NCI-H1930 (cell line): ENCODE measurements at places on chromosomes 11 and 22.

DNA sequence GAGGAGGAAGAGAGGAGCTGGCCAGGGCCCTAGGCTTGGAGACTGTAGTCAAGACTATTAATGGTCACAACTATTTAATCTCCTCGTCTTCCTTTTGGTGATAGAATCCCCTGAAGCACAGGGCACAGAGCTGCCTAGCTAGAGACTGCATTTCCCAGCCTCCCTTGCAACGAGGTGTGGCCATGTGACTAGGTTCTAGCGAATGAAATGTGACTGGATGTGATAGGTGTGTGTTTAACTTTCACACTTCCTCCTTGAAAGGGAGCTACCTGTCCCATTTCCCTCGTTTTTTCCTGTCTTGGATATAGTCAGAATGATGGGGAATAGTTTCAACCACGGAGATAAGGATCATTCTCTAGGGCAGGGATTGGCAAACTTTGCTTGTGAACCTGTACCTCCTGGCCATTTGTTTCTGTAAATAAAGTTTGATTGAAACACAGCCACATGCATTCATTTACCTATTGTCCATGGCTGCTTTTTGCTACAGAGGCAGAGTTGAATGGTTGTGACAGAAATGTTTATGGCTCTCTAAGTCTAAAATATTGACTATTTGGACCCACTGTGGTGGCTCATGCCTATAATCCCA is 313.5 kb downstream of the MIAT start:
- no peak for DNase-seq

DNA sequence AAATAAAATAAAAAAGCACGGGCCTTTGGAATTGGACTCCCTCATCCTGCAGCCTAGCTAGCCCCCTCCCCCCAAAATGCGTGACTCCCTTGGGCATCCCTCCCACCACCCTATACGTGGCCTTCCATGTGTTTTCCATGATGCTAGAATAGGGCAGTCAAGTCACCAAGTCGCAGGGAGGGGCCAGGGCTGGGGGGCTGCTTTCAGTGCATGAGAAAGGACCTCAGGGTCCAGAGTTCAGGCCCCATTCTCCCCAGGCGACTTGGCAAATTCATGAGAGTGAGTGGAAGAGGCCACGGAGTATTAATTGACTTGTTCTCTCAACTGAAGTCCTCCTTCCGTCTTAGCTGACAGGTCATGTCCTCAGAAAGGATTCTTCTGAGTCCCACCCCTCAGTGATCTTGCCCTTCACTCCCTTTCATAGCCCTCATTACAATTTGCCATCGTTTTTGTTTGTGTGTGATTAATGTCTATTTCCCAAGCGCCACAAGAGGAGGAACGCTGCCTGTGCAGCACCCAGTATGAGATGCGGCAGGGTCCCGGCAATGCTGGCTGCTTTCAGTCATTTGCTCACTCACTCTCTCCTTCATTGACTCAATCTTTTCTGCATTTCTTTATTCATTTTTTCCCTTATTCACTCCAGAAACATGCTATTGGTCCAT is 17.4 kb downstream of the LRRC32 start:
- DNase-seq = no peak

DNA sequence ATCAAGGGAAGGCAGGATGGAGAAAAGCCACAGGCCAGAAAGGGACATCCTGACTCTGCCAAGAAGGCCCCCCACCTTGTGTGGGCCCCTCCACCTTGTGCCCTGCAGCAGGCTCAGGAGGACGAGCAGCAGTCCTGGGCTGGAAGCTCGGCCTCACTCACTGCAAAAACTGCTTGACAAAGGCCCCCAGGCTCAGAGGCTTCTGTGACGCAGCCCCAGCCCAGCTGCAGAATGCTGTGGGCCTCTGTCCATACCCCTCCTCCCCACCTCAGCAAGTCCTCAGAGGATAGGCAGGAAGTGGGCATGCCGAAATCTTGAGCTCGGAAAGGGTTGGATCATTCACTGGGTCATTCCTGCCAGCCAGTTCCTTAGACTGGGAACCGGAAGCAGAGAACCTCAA is 61.9 kb downstream of the NRXN2 start:
- no peak for DNase-seq

DNA sequence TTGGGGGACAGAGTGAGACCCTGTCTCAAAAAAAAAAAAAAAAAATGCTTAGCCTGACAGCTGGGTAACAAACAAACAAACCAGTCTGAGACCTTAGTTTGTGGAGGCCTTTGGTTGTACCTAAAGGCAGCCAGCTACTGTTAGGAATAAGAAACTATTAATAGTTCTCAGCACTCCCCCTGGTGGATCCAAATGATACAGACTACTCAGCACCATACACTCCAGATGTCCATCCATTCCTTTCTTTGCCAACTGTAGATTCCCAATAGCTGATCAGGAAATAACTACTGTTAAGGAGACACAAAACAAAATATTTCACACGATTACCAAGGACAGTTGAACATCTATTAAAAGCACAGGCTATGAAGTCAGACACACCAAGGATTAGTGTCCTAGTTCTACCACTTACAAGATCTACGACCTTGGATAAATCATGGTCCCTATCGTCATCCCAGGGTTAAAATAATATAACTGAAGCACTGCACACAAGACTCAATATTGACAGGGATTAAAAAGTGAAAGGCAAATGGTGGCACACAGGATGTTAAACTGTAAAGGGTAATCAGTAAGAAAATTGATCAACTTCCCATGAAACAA is 17.2 kb downstream of the CLDN25 start:
- DNase-seq = peak; percentile 24

DNA sequence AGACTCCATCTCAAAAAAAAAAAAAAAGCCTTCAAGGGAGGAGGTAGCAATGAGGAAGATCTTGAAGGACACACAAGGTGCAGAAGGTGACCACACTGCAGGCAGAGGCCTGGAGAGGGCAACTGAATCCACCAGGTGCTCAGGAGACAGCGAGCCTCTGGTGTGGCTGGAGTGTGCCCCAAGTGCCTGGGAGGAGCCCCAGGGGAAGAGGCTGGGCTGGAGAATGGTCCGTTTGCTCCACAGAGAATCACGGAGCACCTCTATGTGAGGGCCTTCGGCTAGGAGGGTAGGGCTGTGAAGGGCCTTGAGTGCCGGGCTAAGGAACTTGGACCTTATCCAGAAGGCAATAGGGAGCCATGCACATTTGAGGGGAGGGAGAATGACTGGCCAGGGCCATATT is 50.3 kb downstream of the ARRB1 start:
- DNase-seq = no peak

- no peak for DNase-seq
These were observed 223.1 kb upstream of the B3GAT1 start for GRCh38 chr11:134634897-134635831.

DNA sequence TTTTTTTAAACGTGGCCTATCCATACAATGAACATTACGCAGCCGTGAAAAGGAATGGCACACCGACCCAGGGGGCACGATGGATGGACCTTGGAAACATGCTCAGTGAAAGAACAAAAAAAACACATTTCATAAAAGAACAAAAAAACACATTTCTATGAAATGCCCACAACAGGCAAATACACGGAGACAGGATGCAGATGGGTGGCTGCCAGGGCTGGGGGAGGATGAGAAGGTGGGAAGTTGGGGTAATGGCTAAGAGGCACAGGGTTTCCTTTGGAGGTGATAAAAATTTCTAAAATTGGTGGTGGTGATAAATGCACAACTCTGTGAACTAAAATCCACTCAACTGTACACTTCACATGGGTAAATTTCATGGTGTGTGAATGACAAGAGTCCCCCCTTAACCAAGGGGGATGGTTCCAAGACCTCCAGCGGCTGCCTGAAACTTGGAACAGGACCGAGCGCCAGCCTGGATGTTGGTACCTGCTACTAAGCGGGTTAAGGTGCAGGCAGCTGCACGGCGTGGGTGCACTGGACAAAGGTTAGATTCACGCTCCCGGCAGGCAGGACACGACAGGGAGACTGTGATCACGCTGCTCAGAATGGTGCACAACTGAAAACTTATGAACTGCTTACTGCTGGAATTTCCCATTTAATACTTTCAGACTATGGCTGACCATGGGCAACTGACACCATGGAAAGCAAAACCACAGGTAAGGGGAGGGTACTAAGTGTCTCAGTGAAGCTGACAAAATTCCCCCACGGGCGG is 16.5 kb downstream of the BRD1 start:
- no peak for DNase-seq

DNA sequence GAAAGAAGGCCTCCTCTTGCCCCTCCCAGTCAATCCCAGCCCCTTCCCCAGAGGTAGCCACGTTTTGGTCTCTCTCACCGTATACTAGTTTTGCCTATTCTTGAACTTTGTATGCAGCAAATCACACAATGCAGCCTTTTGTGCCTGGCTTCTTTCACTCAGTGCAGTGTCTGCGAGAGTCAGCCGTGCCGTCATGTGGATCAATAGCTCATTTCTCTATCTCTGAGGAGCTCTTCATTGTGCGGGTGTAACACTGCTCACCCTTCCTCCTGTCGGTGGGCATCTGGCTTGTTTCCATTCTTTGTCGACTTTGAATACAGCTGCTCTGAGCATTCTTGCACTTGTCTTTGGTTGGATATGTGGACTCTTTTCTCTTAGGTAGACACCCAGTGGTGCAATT is 146.5 kb downstream of the CACNA1I start:
- no peak for DNase-seq

DNA sequence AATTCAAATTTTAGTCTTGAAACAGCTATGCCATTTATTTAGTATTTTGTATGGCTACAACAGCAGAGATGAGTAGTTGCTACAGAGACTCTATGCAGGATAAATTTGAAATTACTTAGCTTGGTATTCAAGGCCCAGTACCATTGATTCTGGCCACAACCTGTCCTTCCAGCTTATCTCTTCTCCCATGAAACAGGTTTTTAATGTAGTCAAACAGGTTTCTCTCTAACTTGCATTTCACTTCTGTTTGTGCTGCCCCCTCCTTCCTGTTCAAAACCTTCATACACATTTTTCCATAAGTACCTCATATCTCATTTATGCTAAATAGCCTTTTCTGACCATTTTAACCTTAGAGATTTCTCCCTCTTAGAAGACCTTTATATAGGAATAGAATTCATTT is 3.3 kb downstream of the USP47 start:
- no peak for DNase-seq

DNA sequence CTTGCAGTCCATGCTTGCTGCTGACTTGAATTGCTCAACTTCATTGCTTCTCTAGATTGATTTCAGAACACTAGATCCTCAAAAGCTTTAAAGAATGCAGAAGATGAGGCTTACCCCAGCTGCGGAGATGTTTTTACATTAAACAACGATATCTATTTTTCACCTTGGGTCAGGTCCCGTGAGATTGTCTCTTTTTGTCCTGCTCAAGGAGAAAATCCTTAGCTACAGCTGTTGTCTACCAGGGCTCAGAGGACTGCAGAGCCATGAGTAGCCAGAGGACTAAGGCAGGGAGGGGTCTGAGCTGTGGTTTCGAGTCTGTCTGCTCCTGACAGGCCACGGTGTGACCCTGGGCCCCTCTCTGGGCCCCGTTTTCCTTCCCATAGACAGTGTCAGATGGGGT is 51.4 kb downstream of the PKNOX2 start:
- DNase-seq = no peak

GRCh38 chr11:87894961-87895360 is 280.3 kb downstream of the RAB38 start:
- no peak for DNase-seq

DNA sequence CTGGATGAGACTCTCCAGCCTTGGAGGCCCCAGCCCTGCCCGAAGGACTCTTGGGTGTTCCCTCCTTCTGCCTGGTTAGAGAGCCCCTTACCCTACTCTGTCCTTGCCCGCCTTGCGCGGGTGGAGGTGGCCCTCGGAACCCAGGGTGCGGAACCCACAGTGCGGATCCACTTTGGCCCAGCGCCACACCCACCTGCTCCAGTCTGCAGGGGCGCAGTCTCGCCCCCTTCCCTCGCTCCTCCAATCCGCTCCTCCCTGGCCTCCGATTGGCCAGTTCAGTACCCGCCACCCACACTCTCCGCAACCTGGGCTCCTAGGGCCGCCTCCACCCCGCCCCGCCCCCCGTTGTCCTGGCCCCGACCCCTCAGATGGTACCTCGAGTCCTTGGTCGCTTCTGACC is 2.4 kb downstream of the CAPN1 start:
- DNase-seq = no peak

GRCh38 chr11:122796128-122796717 is 42.1 kb upstream of the CRTAM start:
- DNase-seq = no peak

GRCh38 chr11:123740787-123741158 is 687 bp downstream of the ZNF202 start:
- no peak for DNase-seq

DNA sequence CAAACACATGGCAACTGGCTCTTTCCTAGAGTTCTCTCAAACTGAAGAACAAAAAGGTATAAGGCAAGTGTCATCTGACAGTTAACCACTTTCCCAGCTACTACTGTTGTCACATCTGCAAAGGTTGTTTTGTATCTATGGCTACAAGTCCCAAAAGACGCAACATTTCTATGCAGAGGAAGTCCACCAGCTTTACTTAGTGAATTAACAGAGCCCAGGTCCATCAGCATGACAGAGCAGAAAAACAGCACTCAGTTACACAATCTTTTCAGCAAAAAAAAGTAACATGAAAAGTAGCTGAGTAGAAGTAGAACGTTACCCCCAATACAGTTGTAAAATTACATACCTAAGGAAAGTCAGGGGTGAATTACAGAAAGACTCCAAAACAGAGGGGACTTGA is 12.1 kb downstream of the CPSF7 start:
- no peak for DNase-seq

- DNase-seq = no peak
These were observed 9.5 kb downstream of the DCHS1 start for GRCh38 chr11:6646071-6646470.

- no peak for DNase-seq
These were observed 40.5 kb downstream of the SGSM3 start for GRCh38 chr22:40410731-40411505.

DNA sequence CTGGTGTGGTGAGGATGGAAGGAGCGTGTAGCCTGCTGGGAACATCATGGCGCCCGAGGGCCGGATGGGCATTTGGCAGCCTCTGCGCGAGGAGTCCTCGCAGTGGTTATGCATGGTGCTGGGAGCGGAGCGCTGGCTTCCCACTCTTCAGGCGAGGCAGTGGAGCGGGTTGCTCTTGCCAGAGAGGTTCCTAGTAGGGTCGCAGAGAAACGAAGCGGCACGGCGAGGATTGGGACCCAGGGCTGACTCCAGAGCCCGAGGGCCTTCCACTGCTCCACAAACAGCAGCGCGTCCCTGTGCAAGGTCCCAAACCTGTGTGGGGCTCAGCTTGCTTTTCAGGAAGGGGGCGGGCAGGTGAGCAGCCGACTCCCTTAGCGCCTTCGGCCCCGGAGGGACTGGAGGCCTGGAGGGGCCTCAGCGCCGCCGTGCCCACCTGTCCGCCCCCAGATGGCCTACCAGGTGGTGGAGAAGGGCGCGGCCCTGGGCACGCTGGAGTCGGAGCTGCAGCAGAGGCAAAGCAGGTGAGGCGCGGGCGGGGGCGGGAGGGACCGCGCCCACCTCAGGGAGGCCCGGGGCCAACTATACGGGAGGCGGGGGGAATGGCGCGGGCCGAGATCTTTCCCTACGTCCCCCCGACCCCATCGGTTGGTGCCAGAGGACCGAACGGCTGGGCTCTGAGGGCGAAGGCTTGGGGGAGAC is 7.2 kb downstream of the ATG16L2 start:
- no peak for DNase-seq
